ENCODE measurements at places on chromosomes 1 and 21.

- DNase-seq, result no peak
Observed at GRCh38 chr21:43805275-43805800, 16.0 kb downstream of the RRP1 start.

DNA sequence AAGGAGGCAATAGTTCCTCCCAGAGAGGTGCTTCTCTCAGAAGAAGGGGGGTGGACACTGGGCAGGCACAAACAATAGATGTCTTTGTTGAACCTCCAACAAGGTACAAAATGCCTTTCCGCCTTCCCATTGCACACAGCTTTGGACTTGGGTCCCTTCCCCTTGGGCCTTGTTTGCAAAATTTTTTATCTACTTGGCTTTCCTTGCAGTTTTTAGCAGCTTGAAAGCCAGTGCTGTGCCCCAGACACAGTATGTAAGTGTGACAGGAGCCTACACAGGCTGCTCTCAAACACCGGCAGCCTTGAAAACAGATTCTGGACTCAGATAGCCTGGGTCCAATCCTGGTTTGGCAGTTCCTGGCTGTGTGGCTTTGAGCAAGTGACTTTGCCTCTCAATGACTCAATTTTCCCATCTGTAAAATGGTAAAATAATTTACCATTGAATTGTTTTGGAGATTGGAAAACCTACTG lies 43.0 kb downstream of the ELAPOR1 start:
- DNase-seq, result no peak

DNA sequence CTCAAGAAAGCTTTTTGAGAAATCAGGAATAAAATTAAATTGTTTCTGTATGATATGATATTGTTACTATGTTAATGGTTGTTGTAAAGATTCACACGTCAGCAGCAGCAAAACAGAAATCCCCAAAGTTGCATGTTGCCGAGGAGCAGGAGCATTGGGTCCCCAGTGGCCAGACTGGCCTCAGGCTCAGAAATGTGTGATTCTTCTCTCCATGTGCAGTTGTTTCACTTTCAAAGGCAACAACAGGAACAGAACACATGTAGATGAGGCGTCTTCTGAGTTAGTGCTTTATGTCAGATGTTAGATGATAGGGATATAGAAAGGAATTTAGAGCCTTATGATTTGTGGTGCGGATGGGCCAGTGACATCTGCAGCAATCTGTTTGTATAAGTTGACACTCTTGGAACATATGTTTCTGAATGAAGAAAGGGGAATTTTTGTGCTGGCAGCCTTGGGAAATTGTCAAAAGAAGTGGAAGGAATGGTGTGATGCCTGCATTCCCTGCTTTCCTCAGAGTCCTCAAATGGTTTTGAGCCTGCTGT lies 2.1 kb upstream of the TTLL7 start:
- no peak for DNase-seq

DNA sequence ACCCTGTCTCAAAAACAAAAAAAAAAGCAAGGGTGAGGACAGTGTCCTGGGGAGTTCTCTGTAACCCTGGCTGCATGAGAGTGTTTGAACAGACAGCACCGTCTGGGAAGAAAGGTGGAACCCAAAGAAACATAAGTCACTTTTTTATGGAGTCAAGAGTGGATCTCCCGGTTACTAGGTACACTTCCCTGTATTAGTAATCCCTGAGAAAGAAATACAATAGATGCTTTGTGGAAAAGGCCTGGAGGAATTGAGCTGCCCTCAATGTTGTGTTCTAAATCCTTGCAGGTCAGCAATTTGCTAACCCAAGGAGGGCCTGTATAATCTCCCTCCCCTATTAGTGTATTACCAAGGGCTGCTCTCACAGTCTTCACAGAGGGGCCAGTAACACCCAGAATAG lies 16.6 kb downstream of the DEGS1 start:
- no peak for DNase-seq

GRCh38 chr1:205232127-205232820 lies 4.5 kb downstream of the TMCC2 start:
- DNase-seq, result no peak

DNA sequence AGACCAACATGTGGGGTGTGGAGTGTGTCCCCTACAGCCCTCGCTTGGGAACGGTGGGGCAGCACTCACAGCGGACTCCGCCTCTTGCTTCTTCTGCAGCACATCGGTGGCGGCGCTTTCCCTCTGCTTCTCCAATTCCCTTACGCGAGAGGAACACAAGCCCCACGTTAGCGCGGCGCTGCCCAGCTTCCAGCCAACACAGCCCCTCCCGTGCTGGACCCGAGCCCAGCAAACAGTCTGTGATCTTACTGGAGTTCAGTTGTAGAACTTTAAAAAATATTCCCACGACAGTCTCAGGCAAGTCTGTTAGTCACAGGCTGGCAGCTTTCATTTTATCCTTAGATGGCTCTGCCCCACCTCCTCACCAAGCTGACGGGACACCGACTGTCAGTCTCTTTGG lies 13.6 kb downstream of the THAP3 start:
- DNase-seq, result no peak

Data from activated gamma-delta T cell (primary cell).